ENCODE measurements at places on chromosomes 1 and 21.

- no peak for DNase-seq
Measured at GRCh38 chr1:169874229-169874628, 19.5 kb downstream of the SCYL3 start.

DNA sequence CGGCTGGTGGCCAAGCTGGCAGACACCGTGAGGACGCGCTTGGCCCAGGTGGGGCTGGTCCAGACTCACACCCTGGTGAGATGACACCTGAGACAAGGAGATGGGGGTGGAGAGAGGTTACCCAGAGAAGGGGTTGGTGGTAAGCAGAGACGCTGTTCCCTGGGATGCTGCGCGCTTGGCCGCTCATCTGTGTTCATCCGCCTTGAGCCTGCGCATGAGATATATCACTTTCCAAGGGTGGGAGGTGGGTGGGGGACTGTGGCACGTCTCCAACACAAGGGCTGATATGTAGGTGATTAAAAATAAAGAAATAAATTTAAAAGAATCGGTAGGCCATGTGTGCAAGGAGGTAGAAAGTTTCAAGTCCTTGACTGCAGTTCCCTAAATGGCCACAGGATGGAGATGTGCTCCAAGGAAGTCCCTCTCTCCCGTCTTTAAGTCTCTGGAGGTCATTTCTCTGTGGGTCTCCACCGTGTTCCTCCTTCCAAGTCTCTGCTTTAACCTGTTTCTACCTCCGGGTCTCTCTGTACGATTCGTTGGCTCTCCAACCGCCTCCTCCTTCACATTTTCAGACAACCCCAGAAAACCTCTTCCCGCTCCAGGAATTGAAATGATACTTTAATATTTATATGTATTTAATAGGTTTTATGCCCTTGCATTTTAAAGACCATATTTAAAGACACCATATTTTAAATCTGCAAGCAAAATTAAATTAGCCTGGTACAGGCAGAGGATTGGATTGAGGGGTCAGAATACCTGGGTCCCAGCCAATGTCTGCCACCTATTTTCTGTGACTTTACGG lies 4.5 kb downstream of the TTC24 start:
- peak; percentile 28 for DNase-seq

GRCh38 chr1:103917795-103918194 lies 168.1 kb downstream of the AMY1C start:
- no peak for DNase-seq

DNA sequence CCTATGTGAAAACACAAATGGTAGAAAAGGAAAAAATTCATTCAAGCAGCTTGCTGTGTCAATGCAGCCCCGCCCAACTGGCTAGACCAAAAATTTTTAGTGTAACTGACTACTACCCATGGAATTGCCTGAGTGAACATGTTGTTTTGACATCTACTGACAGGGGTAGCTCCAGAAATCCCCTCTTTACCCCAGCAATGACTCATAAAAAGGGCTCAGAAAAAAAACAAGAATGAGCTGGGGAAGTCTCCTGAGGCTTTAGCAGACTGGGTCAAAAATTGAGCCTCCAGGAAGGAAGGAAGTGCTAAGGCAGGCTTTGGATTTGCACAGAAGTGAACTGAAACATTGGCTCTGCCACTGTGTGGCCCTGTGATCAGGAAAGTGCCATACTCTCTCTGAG lies 24.4 kb upstream of the FGGY start:
- DNase-seq = no peak

GRCh38 chr1:180642781-180643180 lies 11.0 kb downstream of the XPR1 start:
- DNase-seq = no peak

- DNase-seq = peak; percentile 36
Measured at GRCh38 chr1:89781494-89782126, 39.2 kb upstream of the LRRC8D start.

DNA sequence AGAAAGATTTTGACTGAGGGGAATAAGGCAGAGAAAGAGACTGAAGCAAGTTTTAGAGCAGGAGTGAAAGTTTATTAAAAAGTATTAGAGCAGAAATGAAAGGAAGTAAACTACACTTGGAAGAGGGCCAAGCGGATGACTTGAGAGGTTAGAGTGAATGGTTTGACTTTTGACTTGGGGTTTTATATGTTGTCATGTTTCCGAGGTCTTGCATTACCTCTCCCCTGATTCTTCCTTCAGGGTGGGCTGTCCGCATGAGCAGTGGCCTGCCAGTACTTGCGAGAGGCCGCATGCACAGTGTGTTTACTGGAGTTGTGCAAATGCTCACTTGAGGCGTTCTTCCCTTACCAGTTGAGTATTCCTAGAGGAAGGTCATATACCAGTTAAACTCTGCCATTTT lies 13.0 kb upstream of the DENND2D start:
- DNase-seq = no peak

DNA sequence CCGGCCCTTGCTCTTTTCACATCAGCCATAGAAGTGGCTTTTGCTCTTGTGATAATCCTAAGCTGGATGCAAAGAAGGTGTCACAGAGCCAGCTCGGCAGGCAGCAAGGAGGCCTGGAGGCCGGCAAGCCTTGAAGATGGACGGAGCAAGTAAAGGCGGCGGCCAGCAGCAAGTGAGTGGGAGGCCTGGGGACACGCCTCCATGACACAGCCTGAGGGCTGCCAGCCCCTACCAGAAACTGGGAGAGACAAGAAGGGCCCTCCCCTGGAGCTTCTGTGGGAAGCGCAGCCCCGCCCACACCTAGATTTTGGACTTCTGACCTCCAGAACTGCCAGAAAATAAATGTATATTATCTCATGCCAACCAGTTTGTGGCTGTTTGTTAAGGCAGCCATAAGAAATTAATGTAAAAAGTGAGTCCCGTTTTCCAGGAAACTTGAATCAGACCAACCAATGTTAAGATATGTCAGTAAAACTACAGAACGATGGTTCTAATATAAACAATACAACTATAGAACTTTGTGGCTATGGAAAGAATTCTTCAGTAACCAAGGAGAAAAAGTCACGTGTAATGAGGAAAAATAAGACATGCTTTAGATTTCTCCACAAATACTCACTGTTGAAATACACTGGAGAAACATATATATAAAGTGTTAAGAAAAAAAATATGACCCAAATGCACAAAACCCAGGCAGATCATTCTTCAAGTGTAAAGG lies 49.9 kb downstream of the BACE2 start:
- DNase-seq = no peak

DNA sequence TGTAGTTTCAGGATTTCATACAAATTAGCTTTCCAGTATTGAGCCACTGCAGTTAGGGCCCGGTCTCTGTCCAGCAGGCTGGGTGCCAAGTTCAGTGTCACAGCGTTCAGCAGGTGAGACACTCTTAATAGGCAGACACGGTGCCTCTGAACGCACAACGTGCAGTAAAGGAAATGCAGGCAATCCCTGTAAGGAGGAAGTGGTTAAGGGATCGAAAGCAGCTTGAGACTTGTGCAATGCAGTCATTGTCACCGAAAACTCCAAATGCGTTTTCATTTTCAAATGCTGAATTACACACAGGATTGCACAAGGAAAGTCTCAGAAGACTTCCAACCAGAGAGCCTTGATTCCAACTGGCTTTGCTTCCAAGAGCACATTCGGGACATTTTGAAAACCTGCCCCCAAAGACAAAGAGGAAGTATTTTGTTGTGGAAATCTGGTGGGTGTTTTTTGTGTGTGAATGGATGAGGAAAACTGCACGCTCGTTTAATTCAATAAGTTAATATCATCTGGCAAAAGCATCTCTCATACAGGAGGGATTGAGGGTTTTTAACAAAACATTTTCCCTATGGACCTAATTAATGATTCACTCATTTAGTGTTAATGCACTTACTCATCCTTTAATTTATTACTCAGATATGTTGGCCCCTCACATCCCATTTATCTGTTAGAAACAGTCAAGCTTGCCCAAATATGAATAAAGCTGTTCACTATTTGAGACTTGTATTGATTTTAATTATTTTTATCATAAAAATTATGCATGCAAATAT lies 61.6 kb downstream of the PTGS2 start:
- DNase-seq = no peak

DNA sequence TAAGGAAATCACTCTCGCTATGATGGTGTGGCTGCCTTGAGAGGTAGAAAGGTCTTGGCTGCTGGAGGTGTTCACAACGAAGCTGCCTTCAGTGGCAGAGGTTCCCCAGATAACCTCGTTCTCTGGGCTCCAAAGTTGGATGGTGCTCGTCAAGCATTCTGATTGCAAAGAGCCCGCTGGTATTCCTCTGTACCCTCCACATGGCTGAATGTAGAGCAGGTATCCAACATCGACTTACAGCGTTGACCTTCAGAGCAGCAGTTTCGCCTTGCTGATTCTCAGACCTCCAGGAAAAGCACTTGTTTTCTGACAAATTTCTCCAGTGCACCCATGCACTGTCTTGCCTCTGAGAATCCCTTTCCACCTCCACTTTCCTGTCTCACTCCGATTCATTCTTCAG lies 4.3 kb upstream of the IL22RA1 start:
- no peak for DNase-seq

- no peak for DNase-seq
Measured at GRCh38 chr1:183841950-183842794, 37.3 kb downstream of the RGL1 start.

DNA sequence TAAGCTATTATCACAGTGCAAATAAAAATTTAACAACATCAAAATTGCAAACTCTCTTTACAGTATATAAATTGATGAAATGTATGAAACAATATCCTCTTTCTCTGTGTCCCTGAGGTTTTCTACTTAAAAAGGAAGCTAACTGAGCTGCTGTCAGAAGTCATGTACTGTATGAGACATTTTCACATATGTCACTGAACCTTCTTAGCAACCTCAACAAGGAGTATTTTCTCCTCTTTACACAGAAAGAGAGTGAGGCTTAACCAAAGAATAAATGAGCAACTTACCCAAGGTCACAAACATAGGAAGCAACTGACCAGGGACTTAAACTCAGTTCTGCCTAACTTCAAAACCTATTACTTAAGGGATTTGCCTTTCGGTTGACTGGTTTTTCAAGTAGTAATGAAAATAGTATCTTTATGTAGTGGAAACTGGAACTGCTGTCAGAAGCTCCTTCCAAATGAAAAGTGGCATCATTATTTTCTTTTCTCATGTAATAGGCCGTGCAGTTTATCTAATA lies 288.9 kb downstream of the LRRIQ3 start:
- no peak for DNase-seq

DNA sequence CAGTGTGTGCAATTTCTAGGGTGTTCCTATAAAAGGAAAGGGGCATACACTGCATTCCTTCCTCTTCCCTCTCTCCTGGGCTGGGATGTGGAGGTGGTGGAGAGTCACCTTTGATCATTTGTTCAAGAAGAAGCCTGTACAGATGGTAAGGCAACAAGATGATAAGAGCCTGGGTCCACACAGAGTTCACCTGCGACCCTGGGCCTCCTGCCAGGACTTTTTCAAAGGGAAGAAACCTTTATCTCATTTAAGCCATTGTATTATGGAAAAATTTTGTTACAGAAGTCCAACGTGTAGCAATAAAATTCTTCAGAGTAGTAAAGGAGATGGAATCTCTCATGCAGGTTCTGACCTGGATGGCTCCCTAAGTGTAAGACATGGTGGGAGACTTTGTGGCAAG lies 189.1 kb downstream of the MIS18A start:
- DNase-seq = no peak
